Osteoblast (primary cell): ENCODE measurements at places on chromosomes 5 and 9. TPM values are rescaled to one million over a fixed set of nuclear protein-coding genes. Genes with fewer than 3 reads are reported as not detected.

- H3K4me1 ChIP-seq: no peaks in the 10 kb centered on the region
- no peaks in the 10 kb centered on the region for H3K36me3 ChIP-seq
- no peak overlapping the region for H3K27ac ChIP-seq
- H3K27me3 ChIP-seq: peaks cover 27% of the 10 kb centered on the region
- no peak overlapping the region for H3K4me3 ChIP-seq
- DNase-seq: no peak
Observed at GRCh38 chr9:126215486-126215885, 111.1 kb upstream of the MVB12B start.

DNA sequence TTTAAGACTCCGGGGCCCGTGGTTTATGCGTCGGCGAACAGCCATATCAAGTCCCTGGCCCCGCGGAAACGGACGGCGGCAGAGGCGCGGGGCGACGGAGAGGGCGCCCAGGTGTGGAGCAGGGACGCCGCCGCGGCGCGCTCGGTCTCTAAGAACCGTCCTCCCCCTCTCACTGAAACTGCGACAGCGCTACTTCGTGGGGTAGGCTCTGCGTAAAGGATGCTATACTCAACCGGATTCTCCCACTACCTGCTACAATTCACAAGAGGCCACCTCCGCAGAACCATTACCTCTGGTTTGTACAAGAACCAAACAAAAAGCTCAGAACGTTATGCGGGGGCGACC lies 404 bp downstream of the MRNIP start:
- no peak overlapping the region for H3K27ac ChIP-seq
- H3K4me3 ChIP-seq: peak overlapping the region; percentile 100
- no peaks in the 10 kb centered on the region for H3K27me3 ChIP-seq
- H3K36me3 ChIP-seq: peaks cover 14% of the 10 kb centered on the region
- peaks cover 15% of the 10 kb centered on the region for H3K4me1 ChIP-seq
- peak; percentile 81 for DNase-seq

DNA sequence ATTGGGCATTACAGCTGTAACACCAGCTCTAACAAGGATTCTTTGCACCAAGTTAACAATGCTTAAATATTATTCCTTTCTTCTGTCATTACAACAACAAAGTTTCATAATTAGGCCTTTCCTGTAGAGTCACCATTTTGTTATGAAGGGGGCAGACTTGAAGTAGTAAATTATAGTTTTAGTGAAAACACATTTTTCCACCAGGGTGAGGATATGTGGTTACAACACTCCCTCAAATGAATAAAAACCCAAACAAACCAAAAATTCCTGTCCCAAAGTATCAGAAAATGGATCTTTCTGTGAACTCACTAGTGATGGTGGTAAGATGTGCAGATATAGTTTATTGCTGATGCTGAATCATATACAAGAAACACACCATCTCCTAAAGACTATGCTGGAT lies 250.5 kb upstream of the TUT7 start:
- H3K4me1 ChIP-seq: peaks cover 10% of the 10 kb centered on the region
- no peak overlapping the region for H3K27ac ChIP-seq

TMC1 gene
- under 0.01 TPM in 1 of 2 replicates, not detected in the other for total RNA-seq

ADCY2 gene
- under 0.01 and 0.59 TPM in 2 replicates for total RNA-seq
